ENCODE measurements at places on chromosomes 16 and 17.

DNA sequence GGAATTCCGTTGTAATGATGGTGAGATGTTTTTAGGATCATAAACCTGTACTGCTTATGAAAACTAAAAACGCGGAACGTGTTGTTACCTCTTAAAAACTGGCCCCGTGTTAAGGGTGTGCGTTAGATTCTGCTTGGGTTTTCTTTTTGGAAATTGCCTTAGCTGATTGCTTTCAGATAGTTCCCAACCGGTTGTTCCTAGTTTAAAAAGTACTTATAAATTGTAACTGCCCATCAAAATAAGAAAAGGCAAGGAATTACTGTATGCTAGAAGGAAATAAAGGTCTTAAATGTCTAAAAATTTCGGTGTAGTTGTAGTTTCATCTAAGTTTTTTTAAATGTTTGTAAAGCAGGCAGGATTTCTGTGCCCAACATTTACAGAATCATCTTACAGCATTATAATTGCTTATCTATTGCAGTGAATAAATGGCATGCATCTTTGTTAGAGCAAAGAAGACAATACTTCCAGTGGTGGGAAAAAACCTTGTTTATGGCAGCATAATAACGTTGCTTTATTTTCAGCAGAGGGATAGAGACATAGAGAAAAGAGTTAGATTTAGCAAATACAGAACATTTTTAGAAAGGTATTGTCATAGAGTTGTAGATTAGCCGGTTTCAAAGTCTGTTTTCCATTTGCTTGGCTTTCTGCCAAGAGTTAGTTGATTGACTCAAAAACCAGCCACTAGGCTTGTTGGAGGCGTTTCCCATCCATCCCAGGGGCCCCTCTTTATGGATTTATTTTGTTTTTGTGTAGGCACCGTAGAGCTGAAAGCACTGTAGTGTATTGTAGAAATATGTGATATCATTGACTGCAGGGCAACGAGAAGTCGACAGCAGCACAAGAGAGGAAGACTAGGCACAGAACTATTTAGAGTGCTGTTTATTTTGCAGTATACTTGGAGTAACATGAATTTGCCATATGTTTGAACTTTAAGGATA lies 1.7 kb downstream of the PPM1D start:
- DNase-seq, result no peak

DNA sequence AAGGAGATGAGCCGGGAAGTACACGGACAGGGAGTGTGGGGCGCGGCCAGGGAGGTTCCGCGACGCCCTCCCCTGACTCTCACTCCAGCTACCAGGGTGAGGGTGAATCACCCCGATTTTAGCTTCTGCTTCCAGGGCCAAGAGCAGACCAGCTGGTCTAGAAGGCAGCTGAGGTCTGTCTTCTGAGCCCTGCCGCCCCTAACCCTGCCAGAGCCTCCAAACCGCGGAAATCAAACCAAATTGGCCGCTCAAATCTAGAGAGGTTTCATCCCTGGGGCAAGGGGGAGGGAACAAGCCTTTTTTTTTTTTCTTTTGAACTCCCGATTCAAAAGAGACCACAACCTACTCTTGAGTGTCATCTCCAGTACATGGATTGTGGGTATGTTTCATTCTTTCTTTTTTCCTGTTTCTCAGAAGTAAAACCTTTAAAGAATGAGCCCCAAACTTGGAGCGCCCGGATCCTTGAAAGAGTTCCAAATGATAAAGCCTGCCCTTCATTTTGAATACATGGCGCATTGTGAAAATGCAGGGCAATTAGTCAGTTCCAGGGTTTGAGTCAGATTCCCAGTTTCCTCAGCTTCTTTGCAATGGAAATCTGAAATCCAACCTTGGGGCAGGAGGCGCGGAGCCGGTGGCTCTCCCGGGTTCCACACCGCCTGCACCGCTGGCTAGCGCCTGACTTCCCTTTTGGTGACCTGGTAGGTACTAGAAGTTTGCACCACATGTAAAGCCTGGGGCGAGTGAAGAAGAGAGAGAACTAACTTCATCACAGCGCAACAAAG lies 16.5 kb upstream of the ZFHX3 start:
- no peak for DNase-seq

- DNase-seq, result no peak
These were observed 8.6 kb downstream of the CX3CL1 start for GRCh38 chr16:57380671-57381462.

GRCh38 chr16:89981414-89981813 lies 32.9 kb downstream of the DEF8 start:
- DNase-seq, result no peak

DNA sequence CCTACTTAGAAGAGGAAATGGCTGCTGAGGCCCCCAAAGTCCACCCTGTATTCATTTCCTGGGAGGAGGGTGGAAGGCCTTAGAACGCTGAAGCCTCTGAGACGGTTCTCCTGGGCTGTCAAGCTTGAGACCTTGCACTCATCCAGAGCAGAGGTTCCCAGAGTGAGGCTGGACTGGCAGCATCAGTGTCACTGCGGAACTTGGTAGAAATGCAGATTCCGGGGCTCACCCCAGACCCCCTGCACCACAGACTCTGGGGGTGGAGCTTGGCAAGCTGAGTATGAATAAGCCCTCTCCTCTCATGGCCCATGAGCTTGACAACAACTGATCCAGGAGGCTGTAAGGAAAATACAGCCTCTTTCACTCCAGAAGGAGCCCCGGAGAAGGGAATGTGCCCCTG lies 218.3 kb downstream of the IRF8 start:
- no peak for DNase-seq

DNA sequence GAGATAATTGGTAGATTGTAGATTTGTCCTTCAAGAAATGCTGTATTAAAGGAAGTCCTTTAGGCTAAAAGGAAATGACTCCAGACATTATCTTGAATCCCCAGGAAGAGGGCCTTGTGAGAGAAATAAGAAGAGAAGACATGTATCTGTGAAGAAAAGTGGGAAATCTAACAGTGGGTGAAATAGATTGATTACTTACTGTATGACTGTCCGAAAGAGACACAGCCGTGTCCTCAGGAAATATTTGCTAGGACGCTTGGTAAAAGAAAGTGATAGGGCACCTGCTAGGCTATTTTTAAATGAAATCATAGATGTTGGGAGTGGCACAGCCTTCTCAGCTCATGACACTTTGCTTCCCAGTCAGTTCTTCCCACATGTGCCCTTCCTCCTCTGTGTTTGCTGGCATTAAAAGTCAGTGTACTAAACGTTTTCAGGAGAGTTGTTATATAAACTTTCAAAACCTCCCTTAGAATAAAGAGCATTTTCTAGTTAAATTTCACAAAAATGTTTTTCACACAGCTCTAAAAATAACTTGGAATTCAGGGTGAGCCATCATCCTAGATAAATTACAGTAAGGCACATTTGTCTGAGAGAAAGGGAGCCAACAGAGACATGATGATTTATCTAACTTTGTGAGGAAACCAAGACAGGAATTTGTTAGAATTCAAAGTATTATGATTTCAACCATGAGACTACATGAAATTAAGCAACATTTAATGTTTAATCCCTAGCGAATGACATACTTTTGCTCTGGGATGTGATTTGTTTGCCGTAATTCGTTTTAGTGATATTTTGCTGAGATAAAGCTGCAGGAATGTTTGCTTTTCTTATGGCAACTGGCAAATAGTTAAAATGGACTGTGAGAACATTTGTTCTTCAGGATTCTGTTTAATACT lies 35.0 kb downstream of the DHRS7B start:
- no peak for DNase-seq

- no peak for DNase-seq
These were observed 1.4 kb downstream of the CHAD start for GRCh38 chr17:50467114-50467854.

- DNase-seq, result no peak
These were observed 1.5 kb downstream of the C17orf114 start for GRCh38 chr17:4800462-4801196.

- DNase-seq, result no peak
These were observed 76.5 kb upstream of the ZNF423 start for GRCh38 chr16:49932434-49932833.

DNA sequence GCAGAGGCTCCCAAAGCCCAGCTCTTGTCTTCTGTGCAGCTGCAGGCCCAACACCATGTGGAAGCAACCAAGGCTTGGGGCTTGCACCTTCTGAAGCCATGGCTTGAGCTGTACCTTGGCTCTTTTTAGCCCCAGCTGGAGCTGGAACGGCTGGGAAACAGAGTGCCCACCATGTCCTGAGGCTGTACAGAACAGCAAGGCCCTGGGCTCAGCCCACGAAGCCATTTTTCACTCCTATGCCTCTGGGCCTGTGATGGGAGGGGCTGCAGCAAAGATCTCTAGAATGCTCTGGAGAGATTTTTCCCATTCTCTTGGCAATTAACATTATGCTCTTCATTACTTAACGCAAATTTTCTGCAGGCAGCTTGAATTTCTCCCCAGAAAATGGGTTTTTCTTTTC lies 68.1 kb downstream of the CDRT15 start:
- no peak for DNase-seq

GRCh38 chr16:10617662-10618420 lies 37.4 kb upstream of the EMP2 start:
- no peak for DNase-seq

- DNase-seq, result no peak
These were observed at the start of gene CENPX for GRCh38 chr17:82022310-82022980. Gene CENPX (minus strand): TSS chr17:82022878. CDS start chr17:82022861, 17 bp downstream.
